Left cardiac atrium (tissue), 4 donors: ENCODE measurements at places on chromosomes 11 and 22. TPM values are rescaled to one million over a fixed set of nuclear protein-coding genes. Genes with fewer than 3 reads are reported as not detected.

PLAAT2 gene
- total RNA-seq: 0.32 TPM

SYT12 gene
- 0.18 TPM for total RNA-seq

ROBO4 gene
- total RNA-seq: 43.3 TPM

TREH gene
- total RNA-seq: not detected

CD44 gene
- total RNA-seq: 63.6 TPM

RASGRP2 gene
- total RNA-seq: 25.3 TPM

WBP2NL gene
- 0.42 TPM for total RNA-seq

FAM111B gene
- total RNA-seq: 0.92 TPM

OR9I1 gene
- not detected for total RNA-seq

OR4C46 gene
- total RNA-seq: not detected

TRIM49 gene
- total RNA-seq: not detected

APLNR gene
- total RNA-seq: 20.2 TPM

IL17REL gene
- not detected for total RNA-seq

CD3D gene
- total RNA-seq: 2.0 TPM

APOA5 gene
- total RNA-seq: not detected

MRPL49 gene
- 26.3 TPM for total RNA-seq

C22orf42 gene
- total RNA-seq: not detected

FOLR1 gene
- total RNA-seq: not detected

POTEH gene
- not detected for total RNA-seq

SERHL2 gene
- total RNA-seq: 1.4 TPM

LRRC32 gene
- total RNA-seq: 43.8 TPM

FAM180B gene
- total RNA-seq: 0.41 TPM

MIOX gene
- total RNA-seq: not detected

DNAJC4 gene
- total RNA-seq: 49.2 TPM

WNT7B gene
- total RNA-seq: not detected

HBG2 gene
- not detected for total RNA-seq

RTN4RL2 gene
- 2.4 TPM for total RNA-seq

PGA5 gene
- total RNA-seq: 0.58 TPM

FADS2 gene
- total RNA-seq: 67.5 TPM

CCDC87 gene
- 0.18 TPM for total RNA-seq

EIF3L gene
- 298 TPM for total RNA-seq

BIRC3 gene
- 7.0 TPM for total RNA-seq

OR4D5 gene
- not detected for total RNA-seq

FGF3 gene
- not detected for total RNA-seq

SMARCB1 gene
- total RNA-seq: 46.6 TPM

PIH1D2 gene
- 0.76 TPM for total RNA-seq

OR5B21 gene
- total RNA-seq: not detected

A4GALT gene
- 108 TPM for total RNA-seq

OR52M1 gene
- not detected for total RNA-seq

WT1 gene
- total RNA-seq: 4.2 TPM

MDK gene
- 15.2 TPM for total RNA-seq

CD3E gene
- 3.7 TPM for total RNA-seq

C1QTNF5 gene
- total RNA-seq: 39.9 TPM

RCOR2 gene
- total RNA-seq: 2.3 TPM

HORMAD2 gene
- total RNA-seq: not detected

GUCY1A2 gene
- total RNA-seq: 7.9 TPM

SMC1B gene
- total RNA-seq: not detected

OR52E1 gene
- not detected for total RNA-seq

SLC5A1 gene
- 81.5 TPM for total RNA-seq

NLRP6 gene
- 0.62 TPM for total RNA-seq

HIRA gene
- 22.1 TPM for total RNA-seq

MSANTD4 gene
- total RNA-seq: 19.5 TPM
